ENCODE measurements at places on chromosomes 4 and X.

DNA sequence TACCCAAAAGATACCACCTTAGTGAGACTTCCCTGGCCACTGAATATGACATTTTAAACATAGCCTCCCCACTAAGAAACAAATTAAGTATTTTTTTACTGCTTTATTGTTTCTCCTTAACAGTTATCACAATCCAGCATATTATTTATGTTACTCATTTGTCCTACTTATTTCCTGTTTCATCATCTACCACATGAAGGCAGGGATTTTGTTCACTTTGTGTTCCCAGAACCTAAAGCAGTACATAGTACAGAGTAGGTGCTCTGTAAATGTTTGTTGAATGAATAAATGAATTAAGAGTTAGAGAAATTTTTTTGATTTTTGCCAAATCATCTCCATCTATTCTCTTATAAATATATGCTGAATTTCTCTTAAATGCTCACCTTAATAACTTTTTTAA, 318.4 kb upstream of the GIMD1 start:
- no peak for DNase-seq

DNA sequence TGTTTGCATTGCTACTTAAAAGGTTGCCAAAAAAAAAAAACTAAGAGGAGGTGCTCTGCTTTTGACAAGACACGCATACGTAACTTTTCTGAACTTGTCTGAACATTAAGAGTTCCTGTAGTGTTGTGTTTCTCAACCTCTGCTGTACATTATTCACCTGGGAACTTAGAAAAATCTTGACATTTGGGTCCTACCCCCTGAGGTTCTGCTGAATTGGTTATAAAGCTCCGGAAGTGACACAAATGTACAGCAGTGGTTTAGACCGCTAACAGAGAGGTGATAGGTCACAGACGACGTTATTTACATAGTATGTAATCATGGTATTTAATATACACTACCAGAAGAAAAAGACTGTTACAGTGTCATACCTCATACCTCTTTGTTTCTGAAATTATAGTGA, 61.1 kb downstream of the CPEB2 start:
- DNase-seq, result no peak

GRCh38 chr4:128516301-128516969, 228.8 kb upstream of the PGRMC2 start:
- DNase-seq, result no peak

DNA sequence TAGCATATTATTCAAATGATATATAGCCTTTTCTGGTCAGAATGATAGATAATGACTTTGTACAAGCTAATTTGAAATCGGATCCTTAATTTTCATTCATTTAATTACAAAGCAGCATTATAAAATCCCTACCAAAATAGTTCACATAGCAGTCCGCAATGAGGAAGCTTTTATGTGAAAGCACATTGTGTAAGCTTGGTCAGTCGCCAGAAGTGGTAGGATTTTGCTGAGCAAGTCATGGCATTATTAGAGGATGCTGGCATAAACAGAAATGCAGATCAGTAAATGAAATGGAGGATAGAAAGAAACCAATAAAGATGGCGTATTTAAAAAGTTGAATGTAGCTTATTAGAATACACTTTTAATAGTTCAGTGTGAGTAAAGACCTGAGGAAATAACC, 93.2 kb upstream of the DIAPH2 start:
- no peak for DNase-seq

DNA sequence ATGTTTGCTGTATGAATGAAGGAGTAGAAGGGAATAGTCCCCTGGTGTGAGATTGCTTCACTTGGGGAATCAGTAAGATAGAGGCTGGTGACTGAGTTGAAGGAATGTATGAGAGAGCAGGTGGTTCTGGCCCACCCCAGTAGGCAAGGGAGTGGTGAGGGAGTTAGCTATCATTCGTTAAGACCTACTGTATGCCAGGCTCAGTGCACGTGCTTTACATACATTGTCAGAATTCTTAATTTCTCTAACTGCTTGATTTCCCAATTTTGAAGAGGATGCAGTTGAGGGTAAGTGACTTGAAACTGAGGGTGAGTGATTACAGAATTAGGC, 700 bp downstream of the VMA21 start:
- DNase-seq, result no peak

- DNase-seq, result no peak
These were observed 63.5 kb downstream of the UCHL1 start for GRCh38 chr4:41320278-41320677.

GRCh38 chr4:26086621-26087441, 172.8 kb downstream of the SMIM20 start:
- no peak for DNase-seq

GRCh38 chr4:1711571-1712215, 426 bp downstream of the SLBP start:
- DNase-seq, result no peak

DNA sequence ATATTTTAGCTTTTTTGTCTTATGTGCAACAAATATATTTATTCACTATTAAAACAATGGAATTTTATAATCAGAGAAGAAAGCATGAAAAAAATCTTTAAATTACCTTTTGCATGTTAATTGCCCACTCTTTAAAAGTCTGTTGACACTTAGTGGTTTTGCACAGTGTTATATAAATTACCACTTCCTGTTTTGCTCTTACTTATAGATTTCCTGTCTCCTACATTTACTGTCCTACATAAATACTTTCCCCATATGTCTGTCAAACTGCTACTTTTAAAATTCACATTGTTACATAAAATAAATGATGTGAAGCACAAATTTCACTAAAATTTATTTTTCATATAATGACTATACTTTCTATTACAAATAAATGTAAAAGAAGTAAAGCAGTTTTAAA, 161.1 kb upstream of the NDST4 start:
- DNase-seq, result no peak

GRCh38 chr4:6293097-6293445, 23.4 kb downstream of the WFS1 start:
- no peak for DNase-seq

DNA sequence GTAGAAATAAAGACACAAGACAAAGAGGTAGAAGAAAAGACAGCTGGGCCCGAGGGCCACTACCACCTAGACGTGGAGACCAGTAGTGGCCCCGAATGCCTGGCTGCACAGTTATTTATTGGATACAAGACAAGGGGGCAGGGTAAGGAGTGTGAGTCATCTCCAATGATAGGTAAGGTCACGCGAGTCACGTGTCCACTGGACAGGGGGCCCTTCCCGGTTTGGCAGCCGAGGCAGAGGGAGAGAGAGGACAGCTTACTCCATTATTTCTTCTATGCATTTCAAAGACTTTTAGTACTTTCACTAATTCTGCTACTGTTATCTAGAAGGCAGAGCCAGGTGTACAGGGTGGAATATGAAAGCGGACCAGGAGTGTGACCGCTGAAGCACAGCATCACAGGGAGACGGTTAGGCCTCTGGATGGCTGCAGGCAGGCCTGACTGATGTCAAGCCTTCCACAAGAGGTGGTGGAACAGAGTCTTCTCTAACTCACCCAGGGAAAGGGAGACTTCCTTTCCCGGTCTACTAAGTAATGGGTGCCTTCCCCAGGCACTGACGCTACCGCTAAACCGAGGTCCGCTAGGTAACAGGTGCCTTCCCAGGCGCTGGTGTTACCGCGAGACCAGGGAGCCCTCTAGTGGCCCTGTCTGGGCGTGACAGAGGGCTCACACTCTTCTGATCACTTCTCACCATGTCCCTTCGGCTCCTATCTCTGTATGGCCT, 44.9 kb downstream of the ZBTB49 start:
- DNase-seq, result peak; percentile 24

- DNase-seq, result no peak
These were observed 2.5 kb downstream of the TENM3 start for GRCh38 chr4:182245541-182246215.

GRCh38 chrX:8049827-8050226, 121.2 kb downstream of the VCX2 start:
- no peak for DNase-seq

GRCh38 chr4:111330786-111331185, 707.9 kb upstream of the PITX2 start:
- no peak for DNase-seq

DNA sequence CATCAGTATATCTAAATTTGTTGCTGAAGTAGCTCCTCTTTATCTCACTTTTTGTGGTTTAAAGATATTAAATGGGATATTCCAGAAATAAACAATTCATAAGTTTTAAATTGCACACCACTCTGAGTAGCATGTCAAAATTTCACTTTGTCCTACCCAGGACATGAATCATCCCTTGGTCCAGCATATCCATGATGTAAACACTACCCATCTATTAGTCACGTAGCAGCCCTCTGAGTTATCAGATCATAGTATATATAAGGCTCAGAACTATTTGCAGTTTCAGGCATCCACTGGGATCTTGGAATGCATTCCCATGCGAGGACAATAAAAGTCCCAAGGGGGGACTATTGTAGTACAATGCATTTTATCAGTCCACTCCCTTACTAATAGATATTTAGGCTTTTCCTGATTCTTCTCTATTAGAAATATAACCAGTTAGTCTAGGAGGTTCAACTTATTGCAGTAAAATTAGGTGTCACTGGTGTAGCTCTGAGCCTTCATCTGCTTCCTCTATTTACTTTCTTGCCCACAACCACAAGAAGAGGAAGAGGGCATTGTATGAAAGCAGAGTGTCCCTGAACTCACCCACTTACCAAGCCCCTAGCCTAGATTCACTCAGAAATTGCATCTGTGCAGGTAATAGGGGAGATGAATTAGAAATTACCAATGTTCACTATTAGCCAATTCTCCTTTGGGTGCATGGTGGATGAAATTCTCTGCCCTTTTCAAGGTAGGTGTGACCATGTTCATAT, 409.8 kb upstream of the GALNT7 start:
- no peak for DNase-seq

GRCh38 chrX:11464836-11465463, 171.7 kb downstream of the AMELX start:
- DNase-seq, result no peak

- no peak for DNase-seq
These were observed 186.7 kb downstream of the PCDH18 start for GRCh38 chr4:137345597-137345996.

GRCh38 chr4:180947425-180947824, 1295.8 kb upstream of the TENM3 start:
- no peak for DNase-seq

GRCh38 chr4:140038031-140038533, 115.9 kb downstream of the MAML3 start:
- DNase-seq, result no peak

DNA sequence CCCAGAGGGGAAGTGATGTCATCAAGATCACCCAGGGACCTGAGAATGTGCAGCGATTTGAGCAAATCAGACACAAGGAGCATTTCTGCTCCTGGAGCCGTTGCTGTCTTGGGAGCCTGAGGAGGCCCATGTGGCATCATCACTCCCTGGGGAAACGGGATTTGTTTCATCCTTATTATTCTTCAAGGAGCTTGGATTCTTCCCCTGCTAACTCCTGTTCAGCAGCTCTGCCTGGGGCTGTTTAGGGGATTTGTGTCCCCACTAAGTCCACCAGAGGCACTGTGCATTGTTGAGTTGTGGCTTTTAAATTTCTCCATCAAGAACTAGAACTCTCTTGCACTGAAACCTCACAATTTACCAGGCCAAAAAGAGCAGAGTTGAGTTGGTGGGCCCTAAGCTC, 104.2 kb upstream of the MSX1 start:
- DNase-seq, result no peak

DNA sequence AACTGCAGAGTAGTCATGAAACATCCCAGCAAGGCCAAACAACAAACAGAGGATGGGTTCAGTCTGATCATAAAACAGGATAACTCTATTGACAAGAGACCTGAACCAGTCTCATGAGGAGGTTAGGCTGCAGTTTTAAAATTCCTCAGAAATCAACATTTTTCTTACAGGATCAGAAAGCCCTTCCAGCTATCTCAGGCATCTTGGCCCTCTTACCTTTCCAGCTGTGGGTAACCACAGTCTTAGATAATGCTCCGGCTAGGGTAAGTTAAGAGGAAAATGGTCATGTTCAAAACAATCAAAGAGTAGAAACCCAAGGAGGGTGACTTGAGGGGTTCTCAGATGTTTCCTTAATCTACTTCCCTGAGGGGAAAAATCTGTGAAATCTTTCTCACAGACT, 5.1 kb downstream of the CTSO start:
- DNase-seq, result no peak

DNA sequence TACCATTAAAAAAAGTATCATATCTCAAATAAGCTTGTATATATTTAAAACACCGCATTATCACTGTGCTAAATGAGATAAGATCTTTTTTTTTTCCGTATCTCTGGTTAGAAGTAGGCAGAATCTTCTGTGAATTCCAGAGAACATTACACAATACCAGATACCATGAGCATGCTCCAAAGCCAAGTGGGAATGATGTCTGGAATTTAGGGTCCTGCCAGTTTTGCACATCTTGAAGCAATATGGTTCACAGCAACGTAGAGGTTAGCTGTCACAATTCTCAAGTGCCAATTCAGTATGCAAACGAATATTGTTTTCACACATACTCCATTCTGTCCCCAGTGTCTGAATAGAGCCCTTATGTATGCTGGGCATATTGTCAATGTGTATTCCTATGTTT, 127.5 kb upstream of the NEIL3 start:
- DNase-seq, result no peak

GRCh38 chrX:115650916-115651315, 89.9 kb downstream of the PLS3 start:
- DNase-seq, result peak; percentile 22

DNA sequence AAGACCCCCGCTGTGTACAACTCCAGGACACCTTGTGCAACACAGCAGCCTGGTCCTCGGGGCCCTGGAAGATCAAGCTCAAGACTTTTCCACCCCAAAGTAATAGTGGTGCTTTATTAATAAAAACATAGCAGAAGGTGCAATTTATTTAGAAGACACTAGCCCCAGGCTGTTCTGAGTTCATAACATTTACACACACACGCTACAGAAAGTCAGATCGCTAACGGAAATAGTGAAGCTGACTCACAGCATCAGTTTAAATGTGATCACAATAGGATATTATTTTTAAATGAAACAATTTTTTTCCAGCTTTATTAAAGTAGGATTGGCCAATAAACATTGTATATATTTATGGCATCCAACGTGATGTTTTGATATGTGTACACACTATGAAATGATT, 141.0 kb downstream of the STK32B start:
- DNase-seq, result no peak

DNA sequence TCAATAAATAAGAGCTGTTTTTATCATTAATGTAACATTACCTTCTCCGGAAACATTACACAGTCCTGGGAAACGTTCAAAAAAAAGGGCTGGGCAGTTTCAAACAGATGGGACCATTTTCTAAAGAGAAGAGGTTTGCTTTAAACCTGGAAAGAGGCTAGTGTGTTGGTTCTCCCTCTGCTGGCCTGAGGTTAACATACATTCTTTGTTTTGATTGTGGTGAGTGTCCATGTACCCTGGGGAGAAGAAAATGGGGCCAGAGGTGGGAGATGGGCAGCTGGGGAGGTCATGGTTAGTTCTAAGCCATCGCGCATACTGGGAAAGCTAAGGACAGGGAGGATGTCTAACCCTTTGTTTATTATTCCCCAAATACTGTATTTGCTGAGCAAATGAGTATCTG, 194.7 kb downstream of the CPEB2 start:
- no peak for DNase-seq

DNA sequence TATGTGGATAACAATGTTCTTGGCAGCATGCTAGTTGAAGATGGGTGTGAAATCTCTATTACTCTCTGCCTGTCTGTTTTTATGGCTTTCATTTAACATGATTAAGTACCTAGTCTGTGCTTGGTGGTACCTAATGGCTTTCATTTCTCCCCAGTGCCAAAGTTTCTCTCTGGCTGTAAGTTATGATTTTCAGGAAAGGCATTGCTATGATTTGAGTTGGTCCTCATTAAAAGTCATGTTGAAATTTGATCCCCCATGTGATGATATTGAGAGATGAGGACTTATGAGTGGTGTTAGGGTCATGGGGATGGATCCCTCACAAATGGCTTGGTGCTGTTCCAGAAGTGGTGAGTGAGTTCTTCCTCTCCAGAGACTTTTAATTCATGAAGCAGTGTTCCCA, 162.4 kb upstream of the IL15 start:
- DNase-seq, result no peak

Data from uterus (tissue), 4 donors.